ENCODE measurements at places on chromosomes 13 and 19.
A peak's percentile ranks its signal among the peaks of the same experiment; 100 is the strongest.

DNA sequence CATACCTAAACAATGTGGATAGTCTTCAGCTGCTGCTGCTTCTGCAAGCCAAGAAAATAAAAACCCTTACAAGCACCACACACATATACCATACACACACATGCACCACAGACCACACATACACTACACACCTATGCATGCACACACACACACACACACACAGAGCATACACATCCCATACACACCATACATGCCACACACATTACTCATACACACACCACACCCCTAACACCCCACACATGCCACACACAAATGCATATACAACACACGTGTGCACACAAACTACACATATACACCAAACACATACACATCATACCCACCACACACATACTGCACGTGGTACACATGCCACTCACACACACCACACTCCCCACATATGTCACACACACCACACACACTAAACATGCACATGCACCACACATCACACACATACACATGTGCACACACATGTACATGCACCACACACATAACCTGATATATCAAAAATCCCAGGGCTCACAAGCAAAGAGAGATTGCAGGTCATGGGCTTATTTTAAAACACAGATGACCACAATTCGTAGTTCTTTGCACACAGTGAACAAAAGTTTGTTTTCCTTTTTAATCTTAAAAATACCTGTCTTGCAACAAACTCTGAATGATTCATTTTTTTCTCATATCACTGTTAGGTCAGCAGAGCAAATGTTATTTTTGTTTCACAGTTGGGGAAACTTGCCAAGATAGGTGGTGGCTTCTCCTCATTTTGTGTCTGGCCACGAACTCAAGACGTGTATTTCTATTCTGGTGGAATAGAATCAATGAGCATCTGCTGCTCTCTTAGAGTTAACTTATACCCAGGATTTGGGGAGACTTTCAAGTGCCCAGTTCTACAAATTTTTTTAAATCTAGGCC, 456.6 kb downstream of the FGF9 start:
- no peak for DNase-seq

GRCh38 chr19:8571006-8571411, 6.2 kb downstream of the MYO1F start:
- DNase-seq = peak; percentile 55

DNA sequence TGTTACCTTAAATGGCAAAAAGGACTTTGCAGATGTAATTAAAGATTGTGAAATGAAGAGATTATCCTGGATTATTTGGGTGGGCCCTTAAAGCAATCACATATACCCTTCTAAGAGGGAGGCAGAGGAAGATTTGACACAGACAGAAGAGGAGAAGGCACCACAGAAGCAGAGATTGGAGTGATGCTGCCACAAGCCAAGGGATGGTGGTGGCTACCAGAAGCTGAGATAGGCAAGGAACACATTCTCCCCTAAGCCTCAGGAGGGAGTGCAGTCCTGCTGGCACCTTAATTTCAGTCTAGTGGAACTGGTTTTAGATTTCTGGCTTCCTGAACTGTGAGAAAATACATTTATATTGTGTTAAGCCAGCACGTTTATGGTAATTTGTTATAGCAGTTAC, 24.2 kb downstream of the DEDD2 start:
- DNase-seq = no peak

DNA sequence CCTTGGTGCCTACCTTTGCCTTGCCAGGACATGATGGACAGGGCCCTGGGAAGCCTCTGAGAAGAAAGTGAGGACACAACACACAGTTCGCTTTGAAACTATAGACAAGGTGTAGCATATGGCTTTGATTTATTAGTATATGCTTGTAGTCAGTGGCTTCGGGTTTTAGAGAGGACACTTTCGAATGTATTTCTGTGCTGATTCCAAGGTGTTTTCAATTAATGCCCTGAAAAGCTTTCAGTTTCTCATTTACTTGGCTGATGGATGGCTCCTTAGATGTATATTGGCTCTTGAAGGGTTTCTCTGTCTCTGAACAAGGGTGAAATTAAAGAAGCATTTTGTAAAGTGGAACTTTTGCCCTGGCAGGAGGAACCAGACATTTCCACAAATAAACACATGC, 106.9 kb downstream of the POSTN start:
- DNase-seq = no peak

DNA sequence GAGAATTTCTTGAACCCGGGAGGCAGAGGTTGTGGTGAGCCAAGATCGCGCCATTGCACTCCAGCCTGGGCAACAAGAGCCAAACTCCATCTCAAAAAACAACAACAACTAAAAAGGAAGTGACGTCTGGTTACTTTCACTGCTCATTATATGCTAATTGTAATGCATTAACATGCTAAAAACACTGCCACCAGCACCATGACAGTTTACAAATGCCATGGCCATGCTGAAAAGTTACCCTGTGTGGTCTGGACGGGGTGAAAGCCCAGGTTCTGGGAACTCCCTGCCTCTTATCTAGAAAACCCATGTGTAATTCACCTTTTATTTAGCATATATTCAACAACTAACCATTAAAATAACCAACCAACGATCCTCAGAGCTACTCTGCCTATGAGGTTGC, 28.1 kb downstream of the CPT1C start:
- no peak for DNase-seq

DNA sequence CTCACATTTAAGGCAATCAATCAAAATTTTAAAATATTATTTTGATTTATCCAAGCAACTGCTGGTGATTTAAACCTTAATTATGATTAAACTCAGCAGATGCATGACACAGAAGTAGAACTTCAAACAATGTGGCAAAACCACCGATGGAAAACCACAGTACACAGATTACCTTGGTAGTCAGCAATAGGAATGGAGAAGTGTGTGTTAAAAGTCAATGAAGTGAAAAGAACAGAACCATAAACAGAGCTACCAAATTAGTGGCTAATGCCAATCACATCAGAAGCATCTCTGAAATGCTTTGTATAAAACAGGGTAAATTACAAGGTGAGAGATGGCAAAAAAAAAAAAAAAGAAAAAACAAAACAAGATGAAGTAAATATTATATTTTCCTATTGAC, 31.2 kb downstream of the KATNAL1 start:
- DNase-seq = no peak

DNA sequence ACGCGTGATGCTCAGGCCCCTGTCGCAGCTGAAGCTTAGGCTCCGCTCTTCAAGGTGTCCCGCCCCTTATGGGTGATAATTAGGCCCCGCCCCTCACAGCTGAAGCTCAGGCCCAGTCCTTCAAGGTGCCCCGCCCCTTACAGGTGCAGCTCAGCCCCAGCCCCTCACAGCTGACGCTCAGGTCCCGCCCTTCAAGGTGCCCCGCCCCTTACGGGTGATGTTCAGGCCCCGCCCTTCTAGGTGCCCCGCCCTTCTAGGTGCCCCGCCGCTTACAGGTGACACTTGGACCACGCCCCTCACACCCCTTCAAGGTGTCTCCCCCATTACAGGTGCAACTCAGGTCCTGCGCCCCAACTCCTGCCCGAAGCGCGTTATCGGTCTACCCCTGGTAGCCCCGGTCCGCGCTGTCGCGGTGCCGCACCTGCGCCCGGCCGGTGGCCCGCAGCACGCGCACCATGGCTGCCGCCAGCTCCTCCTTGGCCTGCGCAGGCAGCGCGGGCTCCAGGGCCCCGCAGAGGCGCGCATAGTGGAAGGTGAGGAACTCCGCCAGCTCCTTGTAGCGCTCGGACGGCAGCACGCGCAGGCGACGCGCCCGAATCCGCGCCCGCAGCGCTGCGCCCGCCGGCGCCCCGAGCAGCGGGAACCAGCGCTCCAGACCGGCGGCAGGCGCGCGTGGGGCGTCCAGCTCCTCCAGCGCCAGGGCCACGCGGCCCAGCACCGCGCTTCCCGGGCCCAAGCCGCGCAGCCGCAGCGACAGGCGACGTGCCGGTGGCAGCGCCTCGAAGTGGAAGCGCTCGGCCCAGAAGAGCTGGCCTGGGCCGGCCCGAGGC, 7.3 kb downstream of the RASAL3 start:
- DNase-seq = no peak

DNA sequence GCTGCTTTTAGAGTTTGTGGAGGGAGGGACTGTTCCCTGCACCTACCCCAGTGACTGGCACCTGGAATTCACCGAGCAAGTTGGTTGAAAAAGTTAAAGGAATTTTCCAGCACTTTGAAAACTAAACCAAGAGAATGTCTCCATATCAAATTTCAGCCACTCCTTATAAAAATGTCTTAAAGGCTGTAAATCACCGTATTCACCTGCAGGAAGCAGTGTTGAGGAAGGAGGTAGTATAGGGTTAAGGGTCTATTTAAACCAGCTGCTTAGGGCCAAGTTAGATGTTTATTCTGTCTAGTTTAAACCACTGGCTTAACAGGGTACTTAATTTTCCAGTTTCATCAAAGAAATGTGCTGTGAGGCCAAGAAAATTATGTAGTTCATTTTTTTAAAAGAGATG, 3.8 kb upstream of the RAB20 start:
- no peak for DNase-seq

DNA sequence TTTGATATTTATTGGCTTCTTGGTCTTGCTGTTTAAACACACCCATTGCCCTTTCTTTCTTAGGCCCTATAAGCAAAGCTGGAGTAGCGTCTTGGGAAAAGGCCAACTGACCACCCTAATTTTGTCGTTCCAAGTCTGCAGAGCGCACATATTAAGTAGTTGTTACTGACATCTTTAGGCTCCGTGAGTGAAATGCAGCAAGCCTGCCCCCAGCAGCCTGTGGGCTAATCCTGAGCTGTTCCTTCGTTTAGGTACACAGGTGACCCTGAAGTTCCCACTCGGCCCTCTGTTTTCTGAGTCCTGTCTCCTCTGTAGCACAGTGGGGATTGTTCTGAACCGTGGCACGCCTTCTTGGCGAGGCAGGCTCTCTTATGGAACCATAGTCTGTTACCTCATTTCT, 170.5 kb downstream of the STK24 start:
- DNase-seq = no peak

- DNase-seq = no peak
Observed at GRCh38 chr13:51689663-51689996, 105.4 kb downstream of the WDFY2 start.

DNA sequence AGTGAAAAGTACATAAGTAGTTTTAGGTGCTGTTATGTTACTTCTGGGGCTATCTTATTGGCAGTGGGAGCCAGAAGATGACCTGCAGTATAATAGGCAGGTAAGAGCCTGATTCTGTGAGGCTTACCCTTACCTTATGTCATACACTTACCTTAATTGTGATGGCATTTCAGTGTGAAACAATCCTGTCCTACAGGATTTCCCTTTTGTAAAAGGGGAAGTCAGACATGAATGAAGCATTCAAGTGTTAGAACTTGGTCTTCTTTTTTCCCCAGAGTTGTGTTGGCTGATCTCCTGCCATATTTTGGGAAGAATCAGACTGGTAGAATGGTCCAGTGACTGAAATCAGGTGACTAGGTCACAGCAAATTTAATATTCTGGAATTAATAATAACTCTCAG, 55.2 kb downstream of the SGCG start:
- DNase-seq = no peak

DNA sequence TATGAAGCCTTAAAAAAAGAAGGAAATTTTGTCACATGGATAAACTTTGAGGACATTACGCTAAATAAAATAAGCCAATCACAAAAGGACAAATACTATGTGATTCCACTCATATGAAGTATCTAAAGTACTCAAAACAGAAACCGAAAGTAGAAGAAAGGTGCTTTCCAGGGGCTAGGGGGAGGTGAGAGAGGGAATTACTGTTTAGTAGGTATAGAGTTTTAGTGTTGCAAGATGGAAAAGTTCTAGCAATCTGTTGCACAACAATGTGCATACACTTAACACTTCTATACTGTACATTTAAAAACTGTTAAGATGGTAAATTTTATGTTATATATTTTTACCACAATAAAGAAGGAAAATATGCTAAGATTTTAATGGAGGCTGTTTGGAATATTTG, 83.0 kb downstream of the POLR1D start:
- no peak for DNase-seq

DNA sequence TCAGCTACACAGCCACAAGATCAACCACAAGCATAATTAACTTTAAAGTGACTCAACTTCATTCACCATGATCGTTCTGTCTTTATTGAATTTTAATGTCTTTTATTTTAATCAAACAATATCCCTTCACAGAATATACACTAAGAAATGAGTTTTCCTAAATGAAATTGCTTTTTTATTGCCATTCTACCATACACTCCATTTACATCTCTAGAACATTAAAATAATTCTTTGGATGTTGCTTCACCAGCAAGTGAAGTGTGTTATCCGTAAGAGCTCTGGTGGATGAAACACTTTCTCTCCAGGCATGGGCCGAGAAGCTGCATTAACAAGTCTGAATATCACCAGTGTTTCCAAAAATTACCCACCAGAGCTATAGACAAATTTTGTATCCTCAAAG, 789.2 kb downstream of the PCDH9 start:
- no peak for DNase-seq

- no peak for DNase-seq
Observed at GRCh38 chr19:38247126-38247525, 9.0 kb downstream of the PPP1R14A start.

DNA sequence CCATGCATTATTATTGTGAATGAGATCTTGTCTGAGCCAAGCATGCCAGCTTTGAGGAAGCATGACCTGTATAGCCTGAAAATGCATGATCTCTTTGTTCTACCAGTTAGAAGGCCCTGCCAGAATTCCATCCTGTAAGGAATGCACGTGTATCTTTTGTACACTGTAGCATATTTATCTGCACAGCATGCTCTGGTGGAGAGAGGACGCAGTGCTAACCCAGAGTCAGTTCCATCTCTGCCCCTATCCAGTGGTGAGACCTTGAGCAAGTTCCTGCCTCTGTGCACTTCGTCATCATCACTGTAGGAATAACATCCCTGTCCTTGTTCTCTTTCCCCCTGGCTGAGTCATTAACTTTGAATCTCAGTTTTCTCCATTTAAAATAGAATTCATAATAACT, 233.8 kb downstream of the SLC7A1 start:
- no peak for DNase-seq

DNA sequence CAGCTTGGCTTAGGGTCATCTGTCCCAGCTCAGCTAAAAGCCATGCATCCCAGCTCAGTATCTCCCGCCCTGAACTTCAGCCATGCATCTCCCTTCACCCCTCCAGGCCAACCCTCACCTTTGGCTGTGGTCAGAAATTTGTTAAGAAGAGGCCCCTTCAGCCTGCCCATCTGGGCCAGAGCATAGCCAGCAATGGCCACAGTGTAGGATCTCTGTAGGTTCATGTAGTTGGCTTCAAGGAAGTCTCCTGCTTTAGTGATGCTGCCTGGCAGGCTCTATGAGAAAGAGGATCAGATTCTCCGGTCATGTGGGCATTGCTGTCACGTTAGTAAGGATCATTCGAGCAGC, 16.6 kb upstream of the TNFSF14 start:
- no peak for DNase-seq

- DNase-seq = no peak
Observed at GRCh38 chr19:36097036-36097435, 13.9 kb upstream of the OVOL3 start.

Data from activated CD4-positive, alpha-beta T cell treated with anti-CD3 and anti-CD28 coated beads, Interleukin-2, amount 50 U/mL, for 1 hour (primary cell).